PC-3 (cell line): ENCODE measurements at places on chromosomes 16 and 17.
A peak's percentile ranks its signal among the peaks of the same experiment; 100 is the strongest.

GRCh38 chr16:79286646-79287423, 313.7 kb downstream of the MAF start:
- DNase-seq, result no peak

- DNase-seq, result no peak
Observed at GRCh38 chr16:14514967-14515366, 115.1 kb downstream of the PARN start.

DNA sequence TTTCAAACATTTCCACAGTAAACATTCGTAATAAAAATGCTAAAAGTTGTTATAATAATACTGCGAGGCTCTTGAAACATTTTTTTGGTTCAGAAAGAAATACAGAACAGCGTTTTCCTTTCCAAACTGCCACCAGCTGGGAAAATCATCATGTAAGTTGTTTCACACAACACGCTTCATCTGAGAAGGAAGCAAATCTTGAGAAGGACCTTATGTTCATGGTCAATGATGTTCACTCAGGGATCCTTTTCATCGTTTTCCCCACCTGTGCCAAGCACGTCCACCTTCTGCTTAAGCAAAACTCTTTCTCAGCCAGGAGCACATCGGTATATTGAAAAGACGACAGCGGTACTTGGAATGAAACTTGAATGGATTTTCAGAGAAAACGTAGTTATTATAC, 274.5 kb upstream of the ELAC2 start:
- DNase-seq, result no peak

GRCh38 chr16:15427648-15428239, 6.6 kb upstream of the BMERB1 start:
- DNase-seq, result peak; percentile 68

GRCh38 chr17:77563439-77564102, 394.9 kb upstream of the TNRC6C start:
- no peak for DNase-seq

DNA sequence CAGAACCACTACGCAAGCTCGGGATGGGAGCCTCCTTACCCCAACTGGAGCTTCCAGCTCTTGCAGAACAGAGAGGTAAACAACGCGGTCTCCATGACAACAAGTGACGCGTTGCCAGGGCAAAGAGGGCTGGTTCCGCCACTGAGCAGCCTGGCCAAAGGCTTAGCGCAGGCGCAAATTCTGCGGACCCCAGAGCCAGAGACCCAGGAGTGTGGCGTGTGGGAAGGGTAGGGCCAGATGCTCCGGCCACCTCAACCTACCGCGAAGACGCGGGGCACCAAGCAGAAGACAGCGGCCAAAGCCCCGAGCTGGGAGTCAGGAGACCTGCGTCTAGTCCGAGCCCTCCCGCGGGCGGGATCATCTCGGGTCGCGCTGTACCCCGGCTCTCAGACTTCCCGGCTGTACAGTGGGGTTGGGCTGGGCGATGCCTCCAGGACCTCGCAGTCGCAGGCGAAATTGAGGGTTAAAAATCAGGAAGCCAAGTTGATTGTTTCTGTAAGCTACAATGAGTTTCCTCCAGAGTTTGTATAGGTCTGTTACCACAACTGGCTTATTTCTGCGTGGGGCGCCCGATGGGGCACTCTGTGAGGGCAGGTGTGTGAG, at the start of gene TEKT1:
Gene TEKT1, minus strand, starts transcription at position 69 of the 603 bp plus-strand sequence. CDS start 1,353 bp downstream, outside the sequence.
- DNase-seq, result peak; percentile 73

GRCh38 chr17:50209472-50210239, 8.2 kb upstream of the COL1A1 start:
- no peak for DNase-seq

GRCh38 chr17:43879723-43880419, 27.5 kb downstream of the MPP2 start:
- no peak for DNase-seq

DNA sequence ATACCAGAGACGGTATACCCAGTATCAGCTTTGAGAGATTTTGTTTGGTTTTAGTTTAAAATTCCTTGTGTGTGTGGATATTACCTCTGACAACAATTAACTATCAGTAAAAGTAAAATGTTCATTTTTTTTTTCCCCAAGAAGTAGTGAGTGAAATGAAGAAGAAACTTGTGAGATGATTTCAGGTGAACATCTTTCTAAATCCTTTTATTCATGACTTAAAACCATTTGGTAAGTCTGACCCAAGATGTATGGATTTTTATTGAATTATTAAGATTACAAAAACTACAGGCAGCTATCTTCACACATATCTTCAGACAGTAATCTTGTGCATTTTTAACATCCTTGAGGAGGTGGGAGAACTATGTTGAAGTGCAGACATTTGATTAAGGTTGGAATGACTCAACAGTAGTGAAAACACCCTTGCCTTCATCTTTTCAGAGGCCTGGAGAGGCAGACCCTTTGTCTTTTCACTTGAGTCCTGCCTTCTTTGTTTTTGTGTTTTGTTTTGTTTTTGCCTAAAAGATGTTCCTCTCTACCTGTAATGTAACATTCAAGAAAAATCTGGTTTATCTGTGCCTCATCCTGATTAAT, 240.3 kb upstream of the TBX2 start:
- DNase-seq, result no peak

- DNase-seq, result no peak
Observed at GRCh38 chr16:1497014-1497598, 3.9 kb downstream of the TELO2 start.

DNA sequence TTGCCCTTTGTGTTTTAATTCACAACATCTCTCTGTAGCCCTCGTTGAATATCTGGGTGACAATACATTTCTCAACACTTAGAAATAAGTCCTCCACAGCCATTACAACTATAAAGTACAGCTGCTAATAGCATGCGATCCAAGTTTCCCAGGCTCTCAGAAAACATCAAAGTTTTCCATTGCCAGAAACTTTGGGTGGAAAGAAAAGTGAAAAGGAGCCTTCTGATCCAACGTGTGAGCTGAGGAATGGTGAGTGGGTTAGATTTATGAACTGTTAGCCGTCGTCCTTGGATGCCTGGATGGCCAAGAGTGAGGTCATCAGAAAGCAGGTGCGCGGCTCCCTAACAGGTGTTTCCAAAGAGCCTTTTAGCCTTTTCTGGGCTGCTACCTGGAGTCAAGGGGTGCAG, 258.0 kb downstream of the PMP22 start:
- DNase-seq, result no peak

DNA sequence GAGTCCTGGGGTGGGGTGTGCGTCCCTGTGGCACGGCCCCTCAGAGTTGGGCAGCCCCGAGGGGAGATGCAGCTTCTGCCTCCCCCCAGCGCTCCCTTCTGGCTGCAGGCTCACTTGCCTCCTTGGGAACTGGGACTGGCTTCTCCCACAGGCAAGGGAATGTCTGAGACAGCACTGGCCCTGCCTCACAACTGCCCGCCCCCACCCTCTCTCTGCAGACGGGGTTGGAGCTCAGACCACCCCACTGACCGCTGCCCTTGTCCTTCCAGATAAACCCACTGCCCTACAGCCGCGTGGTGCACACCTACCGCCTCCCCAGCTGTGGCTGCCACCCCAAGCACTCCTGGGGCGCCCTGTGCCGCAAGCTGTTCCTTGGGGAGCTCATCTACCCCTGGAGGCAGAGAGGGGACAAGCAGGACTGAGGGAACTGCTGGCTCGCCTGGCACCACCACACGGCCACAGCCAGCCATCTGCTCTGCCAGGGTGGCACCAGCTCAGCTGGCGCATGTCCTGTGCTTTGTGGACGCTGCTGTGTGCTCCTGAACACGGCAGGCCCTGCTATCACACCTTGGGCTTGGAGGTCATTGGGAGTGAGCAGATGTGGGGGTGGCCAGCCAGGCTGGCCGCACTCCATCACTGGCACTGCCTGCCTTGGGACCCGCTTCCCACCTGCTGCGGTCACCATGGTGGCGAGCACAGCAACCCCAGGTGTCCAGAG, 7.1 kb upstream of the RAB40C start:
- DNase-seq, result no peak

DNA sequence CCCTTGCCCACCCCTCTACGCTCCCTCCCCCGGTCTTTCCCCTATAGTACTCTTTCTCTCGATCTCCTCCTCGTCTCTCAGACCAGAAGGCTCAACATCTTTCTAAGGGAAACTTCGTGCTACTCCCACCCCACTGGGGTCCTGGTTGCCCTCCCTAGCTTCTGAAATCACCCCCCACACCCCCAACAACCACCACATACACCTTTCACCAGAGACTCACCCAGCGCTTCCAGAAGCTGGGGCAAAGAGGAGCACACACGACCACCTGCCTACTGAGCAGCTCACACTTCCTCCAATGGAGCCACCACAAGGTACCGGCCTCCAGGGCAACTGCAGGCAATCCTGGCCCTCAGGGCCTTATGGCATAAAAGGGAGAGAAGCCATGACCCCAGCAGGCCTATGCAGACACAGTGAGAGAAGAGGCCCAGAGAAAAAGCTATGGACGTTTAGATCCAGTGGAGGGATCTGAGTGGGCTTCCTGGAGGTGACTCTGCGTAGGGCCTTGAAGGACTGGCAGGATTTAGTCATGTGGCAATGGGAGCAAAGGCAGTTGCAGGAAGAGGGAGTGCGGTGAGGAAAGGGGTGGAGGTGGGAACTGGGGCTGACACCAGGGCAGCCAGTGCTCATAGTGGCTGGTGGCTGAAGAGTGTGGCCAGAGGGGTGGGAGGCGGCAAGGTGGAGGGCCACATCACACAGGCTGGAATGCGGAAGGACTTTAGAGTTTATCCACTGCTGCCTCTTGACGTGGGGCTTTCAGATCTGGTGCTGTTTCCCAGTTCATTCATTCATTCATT, 12.1 kb upstream of the TMEM92 start:
- DNase-seq, result no peak

GRCh38 chr17:78592991-78593329, 15.8 kb upstream of the DNAH17 start:
- DNase-seq, result no peak

DNA sequence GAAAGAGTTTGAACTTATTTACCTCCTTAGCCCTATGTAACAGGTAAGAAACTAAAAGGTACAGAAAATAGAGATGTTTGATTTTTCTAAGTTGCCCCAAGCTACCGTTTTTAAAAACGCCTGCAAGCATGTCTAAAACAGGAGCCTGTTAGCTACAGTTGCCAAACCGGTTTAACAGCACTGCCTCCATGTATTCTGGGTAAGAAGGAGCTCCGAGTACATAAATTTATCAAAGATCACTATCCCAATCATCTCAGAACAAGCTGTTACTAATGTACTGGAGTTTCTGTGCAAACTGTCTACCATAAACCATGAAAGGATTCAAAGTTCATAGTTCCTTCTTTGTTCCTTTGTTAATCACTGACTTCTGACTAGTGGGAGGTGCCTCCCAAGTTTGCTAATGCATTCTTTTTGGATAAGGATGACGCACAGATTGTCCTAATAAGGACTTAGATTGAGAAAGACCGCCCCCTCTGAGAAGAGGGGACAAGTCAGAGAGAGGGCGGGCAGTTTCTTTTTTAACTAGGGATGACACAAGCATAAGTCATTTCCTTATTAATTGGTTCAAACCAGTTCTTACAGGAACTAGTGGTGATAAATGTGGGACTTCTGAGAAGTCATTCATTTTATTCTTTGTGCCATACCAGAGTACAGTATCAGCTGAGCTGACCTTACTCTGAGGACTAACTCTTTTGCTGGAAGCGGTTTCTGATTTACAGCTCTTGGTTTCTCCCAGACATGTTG, 55.3 kb downstream of the TUBD1 start:
- DNase-seq, result peak; percentile 100

DNA sequence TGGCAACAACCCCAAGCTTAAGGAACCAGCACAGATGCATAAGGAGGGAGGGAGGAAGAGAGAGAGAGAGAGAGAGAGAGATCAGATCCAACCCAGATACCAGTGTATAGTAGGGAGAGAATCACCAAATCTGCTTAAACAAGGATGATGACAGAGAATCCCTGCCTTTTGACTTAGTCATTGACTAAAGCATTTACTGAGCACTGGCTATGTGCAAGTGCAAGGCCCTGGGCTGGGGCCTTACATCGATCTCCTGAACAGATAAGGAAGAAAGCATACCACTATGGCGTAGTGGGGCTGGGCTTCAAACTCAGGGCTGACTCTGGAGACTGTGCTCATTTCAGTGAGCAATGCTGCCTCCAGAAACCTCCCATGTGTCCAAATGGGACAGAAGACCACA, 15.8 kb downstream of the TSNAXIP1 start:
- no peak for DNase-seq

DNA sequence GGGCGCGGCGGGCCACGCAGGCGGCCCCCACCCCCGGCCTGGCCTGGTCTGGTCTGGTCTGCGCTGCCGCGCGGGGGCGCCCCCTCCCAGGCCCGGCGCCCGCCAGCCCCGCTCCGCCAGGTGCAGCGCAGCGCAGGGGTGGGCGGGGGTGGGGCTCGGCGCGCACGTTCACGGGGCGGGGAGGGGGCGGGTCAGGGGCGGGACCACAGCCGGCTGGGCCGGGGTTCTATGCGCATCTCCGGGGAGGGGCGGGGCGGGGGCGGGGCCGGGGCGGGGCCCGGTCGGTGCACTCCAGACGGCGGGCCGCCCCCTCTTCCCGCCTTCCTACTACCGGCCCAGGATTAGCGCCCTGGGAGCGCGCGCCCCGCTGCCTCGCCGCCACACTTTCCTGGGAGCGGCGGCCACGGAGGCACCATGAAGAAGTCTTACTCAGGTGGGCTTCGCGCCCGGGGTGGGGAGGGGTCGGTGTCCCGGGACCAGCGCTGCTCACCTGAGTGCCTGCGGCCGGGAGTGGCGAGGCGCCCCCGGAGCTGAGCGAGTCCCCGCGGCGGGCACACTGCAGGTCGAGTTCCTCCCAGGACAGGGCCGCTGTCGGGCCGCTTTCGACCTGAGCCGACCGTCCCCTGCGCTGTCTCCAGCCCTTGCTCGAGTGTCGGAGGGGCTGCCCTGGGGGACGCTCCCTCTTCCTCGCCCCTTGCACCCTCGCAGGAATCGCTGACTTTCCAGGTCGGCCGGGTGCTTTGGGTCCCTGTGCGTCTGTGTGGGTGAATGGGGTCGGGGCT, 140.5 kb downstream of the SEC14L1 start:
- DNase-seq, result peak; percentile 80

DNA sequence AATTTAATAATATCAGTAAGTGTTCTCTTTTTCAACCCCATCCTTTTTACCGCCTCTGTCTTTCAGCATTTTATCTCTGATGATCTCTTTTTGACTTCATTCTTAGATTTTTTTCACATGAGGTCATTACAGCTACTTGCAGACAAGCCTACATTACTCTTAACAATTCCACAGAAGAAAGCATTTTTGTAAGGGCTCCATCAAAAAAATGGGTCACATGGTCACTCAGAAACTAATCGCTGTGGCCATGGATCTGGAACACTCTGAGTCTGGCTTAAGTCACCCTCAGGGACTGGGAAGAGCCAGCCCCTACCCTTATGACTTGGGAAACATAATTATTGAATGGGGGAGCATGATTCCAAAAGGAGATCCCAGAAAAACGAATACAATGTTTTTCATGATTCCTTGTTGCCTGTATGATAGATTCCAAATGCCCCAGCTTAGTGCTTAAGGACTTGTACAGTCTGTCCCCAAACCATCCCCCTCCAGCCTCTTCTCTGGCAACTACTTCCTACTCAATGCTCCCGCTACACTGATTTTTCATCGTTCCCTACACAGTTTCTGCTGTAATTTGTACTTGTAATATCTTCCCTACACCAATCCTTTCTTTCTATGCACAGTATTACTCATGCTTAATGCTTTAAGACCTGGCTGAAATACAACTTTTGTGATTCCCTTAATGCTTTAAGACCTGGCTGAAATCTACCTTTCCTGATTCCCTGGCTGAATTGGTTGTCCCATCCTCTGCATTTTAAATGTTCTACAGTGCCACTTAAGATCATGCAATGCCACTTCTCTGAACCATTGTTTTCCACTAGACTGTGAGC, 457.8 kb downstream of the HS3ST4 start:
- no peak for DNase-seq
